ENCODE measurements at places on chromosomes 7 and 10.

- H3K27ac ChIP-seq, result no peak overlapping the region
- H3K4me3 ChIP-seq, result no peak overlapping the region
- H3K4me1 ChIP-seq, result peaks cover 19% of the 10 kb centered on the region
- no peaks in the 10 kb centered on the region for H3K36me3 ChIP-seq
- no peaks in the 10 kb centered on the region for H3K27me3 ChIP-seq
Measured at GRCh38 chr10:111835574-111835973, 348.0 kb downstream of the GPAM start.

DNA sequence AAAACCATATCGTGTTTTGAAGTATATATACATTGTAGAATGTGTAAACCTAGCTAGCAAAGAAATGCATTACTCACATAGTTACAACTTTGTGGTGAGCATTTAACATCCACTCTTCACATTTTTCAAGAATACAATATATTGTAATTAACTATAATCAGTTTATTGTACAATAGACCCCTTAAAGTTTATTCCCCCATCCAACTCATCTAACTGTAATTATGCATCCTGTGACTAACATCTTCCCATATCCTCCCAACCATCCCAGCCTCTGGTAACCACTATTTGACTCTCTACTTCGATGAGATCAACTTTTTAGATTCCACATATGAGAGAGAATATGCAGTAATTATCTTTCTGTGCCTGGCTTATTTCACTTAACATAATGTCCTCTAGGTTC, 526.4 kb downstream of the KIF20B start:
- H3K4me3 ChIP-seq, result no peak overlapping the region
- no peak for DNase-seq
- H3K36me3 ChIP-seq, result peaks cover 9% of the 10 kb centered on the region
- H3K27me3 ChIP-seq, result peaks cover 4% of the 10 kb centered on the region

DNA sequence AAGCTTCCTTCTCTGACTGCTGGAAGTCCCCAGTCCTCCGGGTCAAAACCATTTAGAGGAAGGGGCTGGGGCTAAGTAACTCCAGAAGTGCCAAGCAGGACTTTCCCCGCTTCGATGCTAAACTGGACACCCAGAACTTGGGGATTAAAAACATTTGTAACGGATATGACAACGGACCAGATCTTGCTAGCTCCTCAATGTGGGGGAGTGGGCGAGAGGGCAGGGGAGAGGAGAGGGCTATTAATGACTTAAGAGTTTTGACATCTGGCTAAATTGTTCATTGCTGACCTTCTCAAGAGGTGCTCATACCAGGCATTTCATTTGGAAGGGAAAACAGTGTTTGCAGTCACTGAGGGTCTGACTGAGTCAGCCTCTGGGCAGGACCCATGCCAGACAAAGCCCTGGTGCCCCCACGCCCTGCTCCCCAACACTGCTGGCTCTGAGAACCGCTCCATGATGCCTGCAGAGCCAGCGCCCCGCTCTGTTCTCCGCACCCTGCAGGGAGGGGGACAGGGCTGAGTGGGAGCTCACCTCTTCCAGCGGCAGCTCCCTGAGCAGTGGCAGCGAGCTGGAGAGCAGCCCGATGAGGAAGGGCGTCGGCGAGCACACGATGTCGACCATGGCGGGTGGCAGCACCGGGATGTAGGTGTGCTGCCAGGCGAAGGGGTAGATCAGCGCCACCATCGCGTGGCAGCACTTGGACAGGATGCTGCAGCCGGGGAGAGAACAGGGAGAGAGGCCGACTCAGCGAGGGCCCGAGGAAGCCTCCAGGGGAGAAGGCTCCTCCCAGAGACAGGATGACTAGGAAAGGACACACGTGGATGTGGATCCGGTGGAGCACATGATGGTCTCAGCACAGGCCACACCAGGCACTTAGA, 47.7 kb upstream of the MKRN1 start:
- peaks cover 61% of the 10 kb centered on the region for H3K36me3 ChIP-seq
- H3K4me1 ChIP-seq, result peaks cover 28% of the 10 kb centered on the region
- H3K27me3 ChIP-seq, result no peaks in the 10 kb centered on the region

DNA sequence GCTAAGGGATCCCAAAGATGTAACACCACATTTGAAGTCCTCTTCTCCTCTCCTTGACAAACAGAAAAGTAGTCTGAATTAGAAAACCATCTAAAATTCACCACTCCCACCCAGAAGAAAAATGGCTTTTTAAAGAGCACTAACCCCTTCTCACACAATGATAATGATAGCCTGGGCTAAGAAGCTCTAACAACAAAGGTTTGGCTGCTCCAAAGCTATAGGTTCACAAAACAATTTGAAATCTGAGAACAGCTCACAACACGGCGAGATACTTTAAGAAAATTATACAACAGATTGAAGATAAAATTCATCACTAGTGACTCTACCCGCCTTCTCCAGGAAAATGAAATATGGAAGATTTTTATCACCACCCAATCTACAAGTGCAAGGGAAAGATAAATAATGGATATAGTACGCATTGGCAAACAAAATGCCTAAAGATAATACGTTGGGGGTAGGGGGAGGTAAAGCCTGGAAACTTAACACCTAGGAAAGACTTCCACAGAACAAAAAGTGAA, 7.4 kb downstream of the ITGB1 start:
- peak overlapping the region; percentile 81 for H3K4me3 ChIP-seq
- no peak for DNase-seq
- H3K27me3 ChIP-seq, result no peaks in the 10 kb centered on the region

GRCh38 chr10:31697271-31698180, 231.1 kb downstream of the ARHGAP12 start:
- DNase-seq, result no peak
- peaks cover 5% of the 10 kb centered on the region for H3K36me3 ChIP-seq
- H3K4me1 ChIP-seq, result peaks cover 55% of the 10 kb centered on the region
- H3K27me3 ChIP-seq, result peaks cover 5% of the 10 kb centered on the region

- no peaks in the 10 kb centered on the region for H3K36me3 ChIP-seq
- H3K4me3 ChIP-seq, result no peak overlapping the region
- no peak for DNase-seq
- H3K27me3 ChIP-seq, result peaks cover 7% of the 10 kb centered on the region
Measured at GRCh38 chr10:5159126-5159525, 25.8 kb downstream of the AKR1C8 start.

- no peak overlapping the region for H3K27ac ChIP-seq
- no peaks in the 10 kb centered on the region for H3K36me3 ChIP-seq
- H3K27me3 ChIP-seq, result peaks cover 9% of the 10 kb centered on the region
- H3K4me1 ChIP-seq, result no peaks in the 10 kb centered on the region
- no peak for DNase-seq
Measured at GRCh38 chr10:96090463-96090800, 39.7 kb upstream of the ZNF518A start.

Measured in nephron progenitor cell (in vitro differentiated cells).